ENCODE measurements at places on chromosomes 12 and 14.

GRCh38 chr12:2372735-2373134 is 319.9 kb downstream of the CACNA1C start:
- DNase-seq: no peak

GRCh38 chr12:4829793-4830162 is 79.9 kb upstream of the KCNA1 start:
- no peak for DNase-seq

- DNase-seq: no peak
Measured at GRCh38 chr12:93603762-93604161, 31.3 kb downstream of the SOCS2 start.

DNA sequence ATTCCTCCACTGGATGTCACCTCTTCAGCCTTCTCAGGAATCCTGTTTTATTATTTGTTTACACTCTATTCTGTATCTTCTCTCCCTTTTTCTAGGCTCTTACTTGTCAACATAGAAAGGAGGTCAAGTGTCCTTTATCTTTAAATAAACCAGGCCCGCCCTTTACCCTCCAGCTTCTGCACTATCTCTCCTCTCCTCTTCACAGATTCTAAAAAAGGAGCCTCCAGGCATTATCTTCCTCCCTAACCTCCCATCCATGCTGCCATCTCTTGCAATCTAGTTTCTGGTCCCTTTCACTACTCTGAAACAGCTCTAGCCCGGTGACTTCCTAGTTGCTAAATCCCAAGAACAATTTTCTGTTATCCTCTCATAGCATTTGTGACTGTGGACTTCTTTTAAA is 24.1 kb upstream of the ARID2 start:
- no peak for DNase-seq

DNA sequence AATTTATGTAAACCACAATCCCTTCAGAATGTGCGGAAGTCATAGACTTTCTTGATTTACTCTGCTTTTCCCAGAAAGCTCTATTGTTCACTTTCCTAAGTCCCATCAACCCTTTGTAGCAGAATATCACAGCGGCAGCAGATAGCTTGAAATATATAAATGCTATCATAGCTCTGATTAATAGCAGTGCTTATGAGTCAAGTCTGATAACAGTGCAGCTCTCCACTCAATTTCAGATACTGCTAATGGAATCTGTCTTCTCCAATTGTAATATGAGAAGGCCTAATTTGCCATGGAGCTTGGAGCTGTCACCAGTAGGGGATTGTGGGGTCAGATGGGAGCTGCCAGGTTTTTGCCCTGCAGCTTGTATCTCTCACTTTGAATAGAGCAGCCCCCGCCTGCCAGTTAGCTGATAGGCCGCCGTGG is 10.9 kb downstream of the TMEM260 start:
- DNase-seq: no peak

DNA sequence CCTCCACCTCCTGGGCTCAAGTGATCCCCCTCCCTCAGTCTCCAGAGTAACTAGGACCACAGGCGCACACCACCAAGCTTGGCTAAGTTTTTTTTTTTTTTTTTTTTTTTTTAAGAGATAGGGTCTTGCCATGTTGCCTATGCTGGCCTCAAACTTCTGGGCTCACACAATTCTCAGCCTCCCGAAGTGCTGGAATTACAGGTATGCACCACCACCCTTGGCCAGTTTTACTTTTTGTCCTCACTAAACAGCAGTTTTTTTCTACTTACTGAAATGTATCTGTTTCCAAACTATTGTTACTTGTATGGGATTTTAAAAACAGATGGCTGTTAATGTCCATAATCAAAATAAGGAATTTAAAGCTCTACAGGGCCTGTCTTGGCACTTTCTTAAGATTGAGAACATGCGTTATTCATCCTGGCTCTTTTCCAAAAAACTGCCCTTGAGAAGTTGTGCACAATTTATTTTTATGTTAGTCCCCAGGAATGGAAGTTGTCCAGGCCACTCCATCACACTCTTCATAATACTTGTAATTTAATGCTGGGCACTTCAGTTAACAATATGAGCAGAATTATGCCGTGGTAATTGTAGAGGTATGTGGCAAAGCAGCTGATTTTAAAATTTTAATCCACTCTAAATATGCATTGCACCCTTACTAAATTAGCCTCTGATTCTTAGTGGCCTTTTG is 51.9 kb upstream of the REP15 start:
- DNase-seq: no peak

- DNase-seq: no peak
Measured at GRCh38 chr12:113804961-113805600, 161.0 kb downstream of the RBM19 start.

GRCh38 chr14:80605536-80605935 is 336.0 kb downstream of the CEP128 start:
- DNase-seq: no peak

GRCh38 chr14:51822499-51822898 is 37.9 kb upstream of the GNG2 start:
- no peak for DNase-seq

DNA sequence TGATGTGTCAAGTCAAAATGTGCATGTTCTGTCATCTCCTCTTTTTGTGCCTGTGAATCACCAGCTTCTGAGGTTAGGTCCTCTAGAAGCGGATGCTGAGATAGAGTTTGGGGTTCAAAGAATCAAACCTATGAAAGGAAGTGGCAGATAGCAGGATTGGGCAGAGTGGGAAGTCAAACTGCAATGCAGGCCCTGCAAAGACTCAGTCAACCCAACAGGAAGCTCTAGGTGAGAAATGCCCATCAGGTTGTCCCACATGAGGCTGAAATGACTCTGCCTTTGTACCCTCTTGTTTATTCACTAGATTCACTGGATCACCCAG is 4.5 kb upstream of the MIA2 start:
- peak; percentile 87 for DNase-seq

DNA sequence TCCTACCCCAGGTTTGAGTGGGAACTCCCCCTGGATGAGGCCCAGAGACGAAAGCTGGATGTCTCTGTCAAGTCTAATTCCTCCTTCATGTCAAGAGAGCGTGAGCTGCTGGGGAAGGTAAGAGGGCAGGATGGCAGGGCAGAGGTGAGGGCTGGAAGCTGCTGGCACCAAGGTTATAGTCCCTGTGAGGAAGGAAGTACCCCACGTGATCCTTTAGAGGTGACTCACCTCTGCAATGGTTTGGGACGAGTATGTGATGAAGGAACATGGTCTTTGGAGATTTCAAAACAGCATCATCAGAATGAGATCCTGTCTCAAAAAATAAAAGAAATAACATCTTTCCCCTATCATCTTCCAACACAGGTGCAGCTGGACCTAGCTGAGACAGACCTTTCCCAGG is 9.2 kb upstream of the MYL6B start:
- no peak for DNase-seq

GRCh38 chr12:128418944-128419343 is 152.0 kb downstream of the TMEM132C start:
- no peak for DNase-seq

DNA sequence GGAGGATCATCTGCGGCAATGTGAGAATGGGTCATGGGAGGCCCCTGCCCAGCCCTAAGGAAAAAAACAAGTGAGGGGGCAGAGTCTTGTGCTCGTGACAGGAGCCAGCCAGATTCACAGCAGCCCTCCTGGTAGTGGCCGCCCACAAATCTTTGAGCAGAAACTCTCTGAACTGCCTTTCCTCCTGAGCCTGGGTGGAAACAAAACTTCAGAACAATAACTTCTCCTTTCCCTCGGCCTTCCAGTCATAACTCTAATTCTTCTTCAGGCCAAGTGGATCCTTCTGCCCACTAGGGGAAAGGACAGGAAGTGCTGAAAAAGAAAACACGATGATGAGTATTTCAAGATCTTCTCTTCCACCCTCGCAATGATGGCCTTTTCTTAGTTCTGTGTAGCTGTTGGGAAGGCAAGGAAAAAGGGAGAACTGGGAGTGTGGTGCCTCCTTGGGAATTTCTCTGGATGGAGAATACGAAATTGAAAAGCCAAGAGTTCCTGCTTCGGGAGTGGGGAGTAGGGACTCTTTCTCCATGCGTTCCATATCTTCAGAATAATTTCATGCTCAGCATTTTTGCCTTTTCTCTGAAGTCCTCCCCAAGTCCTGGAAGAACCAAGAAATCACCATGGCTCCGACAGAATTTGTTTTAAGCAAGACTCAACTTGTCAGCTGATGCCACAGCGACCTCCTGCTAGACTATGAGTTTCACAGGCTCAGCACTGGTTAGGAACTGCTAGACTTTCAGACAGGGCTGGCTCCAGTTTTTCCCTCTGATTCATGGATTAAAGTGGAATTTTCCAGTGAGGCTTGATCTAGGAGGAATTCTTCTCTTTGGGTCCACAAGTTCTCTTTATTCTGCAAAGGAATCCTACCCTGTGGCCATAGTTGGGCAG is 188.9 kb downstream of the CAND1 start:
- DNase-seq: no peak

GRCh38 chr12:125971981-125972380 is 906.7 kb downstream of the AACS start:
- no peak for DNase-seq

DNA sequence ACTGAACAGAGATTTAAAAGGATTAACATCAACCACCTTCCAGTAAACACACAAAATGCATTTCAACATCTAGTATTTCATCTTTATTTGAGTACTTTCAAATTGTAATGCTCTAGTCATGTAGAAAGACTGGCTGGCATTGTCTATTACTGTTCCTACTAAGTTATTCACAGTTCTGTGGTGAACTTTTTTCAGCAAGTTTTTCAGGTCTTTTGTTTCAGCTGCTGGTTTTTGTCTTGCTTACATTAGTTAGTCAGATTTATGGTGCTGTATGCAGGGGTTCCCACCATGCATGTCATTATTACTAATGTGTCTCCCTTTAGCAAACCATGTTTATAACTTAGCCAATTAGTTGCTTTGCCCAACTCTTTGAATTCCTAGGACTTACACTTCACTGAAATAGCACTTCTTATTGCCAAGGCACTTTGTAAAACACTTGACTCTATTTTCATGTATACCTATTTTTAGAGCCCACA is 253.4 kb upstream of the KITLG start:
- no peak for DNase-seq

- DNase-seq: no peak
Measured at GRCh38 chr14:91298576-91298975, 54.1 kb upstream of the GPR68 start.

GRCh38 chr12:100567945-100568344 is 5.5 kb upstream of the GAS2L3 start:
- no peak for DNase-seq

- peak; percentile 88 for DNase-seq
Measured at GRCh38 chr12:48852734-48853688, 1.0 kb upstream of the DDX23 start.

DNA sequence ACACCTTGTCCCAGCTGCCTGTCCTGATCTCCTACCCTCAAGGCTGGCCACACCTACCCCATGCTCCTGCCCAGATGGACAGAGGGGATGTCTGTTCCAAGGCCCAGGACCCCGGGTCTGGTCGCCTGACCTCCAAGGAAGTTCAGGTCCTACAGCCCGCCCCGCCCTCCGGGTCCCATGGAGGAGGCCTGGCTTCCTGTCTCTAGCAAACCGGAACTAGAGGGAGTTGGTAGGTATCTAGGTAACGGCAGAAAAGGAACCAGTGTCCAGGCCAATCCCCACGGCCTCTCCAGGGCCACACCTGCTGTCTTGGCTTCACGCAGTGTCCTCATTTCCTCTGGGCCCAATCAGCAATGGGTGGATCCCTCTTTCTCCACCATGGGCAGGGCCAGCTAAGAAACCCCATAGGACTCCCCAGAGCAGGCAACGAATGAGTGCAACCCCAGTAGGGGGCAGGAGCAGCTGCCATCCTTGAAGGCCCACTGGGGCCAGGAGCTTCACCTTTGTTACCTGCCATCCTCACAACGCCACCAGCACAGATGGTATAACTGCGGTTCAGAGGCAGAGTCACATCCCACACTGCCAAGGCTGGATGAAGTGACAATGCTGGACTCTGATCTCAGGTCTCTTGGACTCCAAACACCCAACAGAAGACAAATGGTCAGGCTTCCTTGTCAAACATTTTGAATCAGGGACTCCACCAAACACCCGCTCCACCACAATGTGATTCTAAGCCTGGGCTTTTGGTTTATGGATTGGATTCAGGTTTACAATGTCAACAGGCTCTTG is 25.1 kb upstream of the RPLP0 start:
- DNase-seq: peak; percentile 57

- no peak for DNase-seq
Measured at GRCh38 chr12:27480016-27480415, 33.5 kb downstream of the SMCO2 start.

DNA sequence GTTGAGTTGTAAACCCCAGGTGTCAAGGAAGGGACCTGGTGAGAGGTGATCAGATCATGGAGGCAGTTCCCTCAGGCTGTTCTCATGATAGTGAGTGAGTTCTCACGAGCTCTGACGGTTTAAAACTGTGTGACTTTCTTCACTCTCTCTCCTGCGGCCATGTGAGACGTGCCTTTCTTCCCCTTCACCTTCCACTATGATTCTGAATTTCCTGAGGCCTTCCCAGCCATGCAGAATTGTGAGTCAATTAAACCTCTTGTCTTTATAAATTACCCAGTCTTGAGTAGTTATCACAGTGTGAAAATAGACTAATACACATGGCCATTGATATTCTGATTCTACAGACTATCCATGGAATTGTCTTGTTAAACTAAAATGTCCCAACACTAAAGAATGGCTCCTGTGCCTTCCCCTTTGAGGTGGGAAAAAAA is 85.6 kb downstream of the SLC2A13 start:
- DNase-seq: no peak

- DNase-seq: no peak
Measured at GRCh38 chr14:100967930-100968329, 64.4 kb upstream of the RTL1 start.

DNA sequence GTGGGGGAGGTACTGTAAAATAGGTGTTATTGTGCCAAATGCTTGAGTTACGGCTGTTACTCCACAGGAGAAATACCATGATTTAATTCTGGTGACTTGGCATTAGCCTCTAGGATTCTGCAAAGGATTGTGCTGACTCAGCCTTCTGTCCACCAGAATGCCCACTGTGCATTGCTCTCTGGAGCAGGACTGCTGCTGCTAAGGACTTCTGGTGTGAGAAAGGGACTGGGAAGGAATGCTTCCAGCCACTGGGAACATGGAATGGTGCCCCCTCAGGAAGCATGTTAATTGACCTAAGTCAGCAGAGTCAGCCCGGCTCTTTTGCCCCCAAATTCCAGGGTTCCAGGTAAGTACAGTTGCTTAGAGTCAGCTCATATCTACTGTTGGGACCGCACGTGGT is 32.9 kb downstream of the ZFHX2 start:
- no peak for DNase-seq

- DNase-seq: no peak
Measured at GRCh38 chr14:59268858-59269257, 80.4 kb downstream of the DAAM1 start.

- DNase-seq: peak; percentile 26
Measured at GRCh38 chr12:112381406-112381882, 787 bp downstream of the HECTD4 start.

- DNase-seq: peak; percentile 49
Measured at GRCh38 chr12:119659289-119659897, 8.5 kb upstream of the PRKAB1 start.

- DNase-seq: no peak
Measured at GRCh38 chr14:42556551-42556950, 949.9 kb downstream of the LRFN5 start.

DNA sequence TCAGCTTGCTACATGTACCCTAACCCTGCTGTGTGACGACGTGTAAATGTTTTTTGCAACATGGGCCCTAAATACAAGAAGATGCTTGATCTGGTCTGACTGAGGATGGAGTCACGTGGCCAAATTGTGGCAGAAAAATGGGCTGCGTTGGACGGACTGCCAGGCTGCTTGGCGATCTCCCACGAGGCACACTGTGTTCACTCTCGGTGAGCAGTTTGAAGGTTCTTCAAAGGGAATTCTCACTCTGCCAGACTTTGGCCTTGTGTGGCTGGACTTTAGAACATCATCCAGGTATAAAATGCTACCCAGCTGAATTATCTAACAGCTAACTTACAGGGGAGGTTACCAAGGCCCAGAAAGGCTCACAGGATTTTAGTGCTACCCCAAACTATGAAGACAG is 85.1 kb downstream of the KDM2B start:
- DNase-seq: no peak

All from CD4-positive, CD25-positive, alpha-beta regulatory T cell (primary cell).